Thoracic aorta (tissue), 2 donors: ENCODE measurements at places on chromosomes 7 and 10.

- no peak for DNase-seq
These were observed 373.1 kb downstream of the THSD7A start for GRCh38 chr7:11458736-11459483.

DNA sequence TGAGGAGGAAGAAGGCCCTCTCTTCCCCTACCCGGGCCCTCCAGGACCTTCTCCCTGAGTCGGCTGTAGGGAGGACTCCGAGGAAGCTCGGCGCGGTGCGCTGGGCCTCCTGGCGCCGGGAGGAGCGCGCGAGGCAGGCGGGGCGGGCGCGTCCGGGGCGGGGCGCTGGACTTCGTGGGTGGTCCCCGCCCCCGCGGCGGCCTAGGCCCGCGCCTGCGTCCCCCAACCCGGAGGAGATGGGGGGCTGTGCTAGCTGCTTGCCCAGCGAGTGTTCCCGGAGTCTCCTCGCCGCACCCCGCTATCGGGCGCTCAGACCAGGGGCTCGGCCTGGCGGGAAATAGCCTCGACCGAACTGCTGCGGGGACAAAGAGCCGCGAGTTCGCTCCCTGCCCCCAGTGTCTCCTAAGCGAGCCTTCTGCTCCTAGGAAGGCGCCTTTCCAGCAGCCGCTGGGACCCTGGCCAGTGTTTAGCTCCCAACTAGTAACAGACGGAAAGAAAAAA lies 19.2 kb upstream of the SMO start:
- no peak for DNase-seq

GRCh38 chr10:112811741-112812551 lies 138.1 kb upstream of the TCF7L2 start:
- DNase-seq: peak; percentile 35

DNA sequence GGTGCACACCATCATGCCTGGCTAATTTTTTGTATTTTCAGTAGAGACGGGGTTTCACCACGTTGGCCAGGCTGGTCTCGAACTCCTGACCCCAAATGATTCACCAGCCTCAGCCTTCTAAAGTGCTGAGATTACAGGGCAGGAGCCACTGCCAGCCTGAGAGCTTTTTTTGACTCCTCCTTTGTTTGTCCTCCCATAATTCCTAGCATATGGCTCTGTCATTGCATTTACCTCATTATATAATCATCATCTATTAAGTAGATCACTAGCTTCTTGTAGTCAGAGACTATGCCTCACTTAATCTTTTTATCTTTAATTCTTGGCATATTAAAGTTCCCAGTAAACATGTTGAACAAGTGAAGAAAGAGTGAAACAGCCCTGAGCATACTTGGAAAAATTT lies 82.1 kb downstream of the CPEB3 start:
- no peak for DNase-seq

- no peak for DNase-seq
These were observed 13.0 kb downstream of the DPY19L1 start for GRCh38 chr7:35024298-35024697.

DNA sequence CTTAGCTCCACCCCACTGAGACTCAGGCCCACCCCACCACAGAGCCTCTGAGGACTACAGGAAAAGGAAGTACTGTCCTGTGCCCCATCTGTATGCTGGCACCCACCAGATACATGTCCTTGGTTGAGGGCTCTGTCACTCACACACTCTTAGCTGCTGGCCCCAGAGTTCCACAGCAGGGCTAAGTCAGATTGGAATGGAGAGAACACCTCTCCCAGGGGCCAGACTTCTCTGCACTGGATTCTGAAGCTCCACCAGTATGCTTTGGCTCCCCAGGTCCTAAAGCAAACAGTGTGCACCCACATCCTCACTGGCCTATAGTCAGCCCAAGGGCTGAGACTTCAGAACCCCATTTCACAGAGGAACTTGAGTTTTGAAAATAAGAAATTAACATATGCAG lies 103.2 kb upstream of the PPP2R2D start:
- no peak for DNase-seq

DNA sequence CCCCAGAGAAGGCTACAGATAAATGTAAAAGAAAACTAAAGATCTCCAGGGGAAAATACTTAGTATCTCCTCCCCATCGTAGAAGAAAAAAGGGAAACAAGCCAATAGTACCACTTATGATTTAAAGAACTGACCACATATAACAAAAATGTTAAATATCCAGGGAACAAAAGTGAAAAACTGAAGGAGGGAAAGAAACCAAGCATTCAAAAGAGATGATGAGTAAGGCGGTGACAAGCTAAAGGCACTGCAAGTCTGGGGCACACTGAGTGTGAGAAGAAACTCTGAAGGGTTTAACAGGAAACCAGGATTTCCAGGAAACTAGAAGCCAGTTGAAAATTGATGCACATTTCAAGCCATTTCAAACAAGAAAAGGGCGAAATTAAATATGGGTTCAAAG lies 226.3 kb downstream of the AHR start:
- no peak for DNase-seq
